ENCODE measurements at places on chromosomes 12 and 14.

- DNase-seq = no peak
These were observed 59.1 kb upstream of the GALNT9 start for GRCh38 chr12:132388379-132389015.

GRCh38 chr12:57213058-57213715 lies 3.4 kb upstream of the NXPH4 start:
- DNase-seq = peak; percentile 94

GRCh38 chr14:95137164-95137803 lies 20.0 kb downstream of the DICER1 start:
- no peak for DNase-seq

- peak; percentile 19 for DNase-seq
These were observed 108.1 kb upstream of the G2E3 start for GRCh38 chr14:30450631-30451545.

GRCh38 chr12:124852911-124853427 lies 10.7 kb downstream of the SCARB1 start:
- no peak for DNase-seq

DNA sequence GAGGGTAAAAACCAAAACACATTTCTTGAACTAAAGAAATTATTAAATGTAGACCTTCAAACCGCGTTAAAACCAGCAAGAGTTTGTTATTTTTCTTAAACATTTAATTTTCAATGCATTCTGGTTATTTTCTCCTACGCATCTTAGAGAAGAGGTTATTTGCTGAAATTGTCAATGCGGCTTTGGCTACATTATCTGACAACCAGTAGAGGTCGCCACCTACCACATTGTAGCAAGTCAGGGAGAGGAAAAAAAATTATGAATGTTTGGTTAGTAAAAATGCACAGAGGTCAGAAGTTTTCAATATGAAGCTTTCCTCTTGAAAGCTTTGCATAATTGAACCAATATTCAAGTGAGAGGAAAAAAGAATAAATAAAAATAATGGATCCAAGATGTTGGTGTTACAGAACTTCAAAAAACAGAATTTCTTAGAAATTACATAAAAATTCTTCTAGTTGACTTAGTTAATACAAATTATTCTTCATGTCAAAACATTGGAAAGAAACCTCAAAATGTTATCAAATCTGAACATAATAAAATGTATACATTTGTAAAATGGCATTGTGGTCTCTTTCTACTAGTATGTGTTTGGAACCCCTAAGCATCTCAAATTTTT lies 159.4 kb upstream of the TMTC2 start:
- DNase-seq = peak; percentile 86

GRCh38 chr12:76901628-76902380 lies 23.0 kb upstream of the CSRP2 start:
- no peak for DNase-seq

DNA sequence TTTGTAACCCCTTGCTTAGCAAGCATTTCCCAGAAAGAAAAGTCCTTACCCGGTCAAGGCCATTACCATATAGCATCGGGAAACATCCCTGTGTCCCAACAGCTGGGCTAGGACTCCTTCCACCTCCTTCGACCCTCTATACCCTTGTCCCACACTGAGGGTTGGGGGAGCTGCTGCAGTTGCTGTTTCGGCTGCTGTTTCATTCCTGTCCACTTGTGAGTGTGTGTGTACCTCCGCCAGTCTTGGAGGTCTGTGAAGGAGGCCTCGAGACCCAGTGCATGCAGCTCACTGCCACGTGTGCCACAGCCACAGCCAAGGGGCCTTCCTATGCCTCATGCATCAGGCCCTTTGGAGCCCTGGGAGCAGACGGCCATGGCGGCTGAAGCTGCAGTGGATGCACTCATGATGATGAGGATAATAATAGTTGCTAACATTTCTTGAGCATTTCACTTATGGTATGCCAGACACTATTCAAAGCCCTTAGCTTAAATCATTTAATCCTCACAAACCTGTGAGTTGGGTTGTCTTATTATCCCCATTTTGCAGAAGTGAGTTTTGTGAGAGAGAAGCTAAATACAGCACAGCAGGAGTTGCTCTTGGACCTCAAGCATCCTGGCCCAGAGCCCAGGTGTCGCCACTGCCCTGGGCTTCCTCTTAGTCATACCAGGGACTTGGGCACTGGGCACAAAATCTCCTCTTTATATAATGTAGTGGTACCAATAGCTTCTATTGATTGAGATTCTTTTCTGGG lies 156.5 kb downstream of the PRKCH start:
- DNase-seq = peak; percentile 56

DNA sequence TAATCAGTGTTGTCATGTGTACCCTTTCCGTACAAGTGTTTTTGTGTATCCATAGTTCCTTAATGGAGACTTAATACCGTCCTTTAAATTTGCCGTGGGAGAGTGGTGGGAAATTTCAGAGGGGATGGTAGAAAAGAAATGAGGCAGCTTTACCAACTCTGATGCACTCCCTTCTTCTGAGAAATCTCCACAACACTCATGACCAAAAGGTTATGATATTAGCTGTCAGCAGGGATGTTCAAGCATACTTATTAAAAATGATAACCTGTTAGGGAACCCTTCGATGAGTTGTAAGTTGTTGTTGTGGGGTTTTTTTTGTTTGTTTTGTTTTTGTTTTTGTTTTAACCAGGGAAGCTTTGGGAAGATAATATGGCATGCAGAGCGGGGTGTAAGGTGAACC lies 12.5 kb downstream of the RAB21 start:
- DNase-seq = no peak

DNA sequence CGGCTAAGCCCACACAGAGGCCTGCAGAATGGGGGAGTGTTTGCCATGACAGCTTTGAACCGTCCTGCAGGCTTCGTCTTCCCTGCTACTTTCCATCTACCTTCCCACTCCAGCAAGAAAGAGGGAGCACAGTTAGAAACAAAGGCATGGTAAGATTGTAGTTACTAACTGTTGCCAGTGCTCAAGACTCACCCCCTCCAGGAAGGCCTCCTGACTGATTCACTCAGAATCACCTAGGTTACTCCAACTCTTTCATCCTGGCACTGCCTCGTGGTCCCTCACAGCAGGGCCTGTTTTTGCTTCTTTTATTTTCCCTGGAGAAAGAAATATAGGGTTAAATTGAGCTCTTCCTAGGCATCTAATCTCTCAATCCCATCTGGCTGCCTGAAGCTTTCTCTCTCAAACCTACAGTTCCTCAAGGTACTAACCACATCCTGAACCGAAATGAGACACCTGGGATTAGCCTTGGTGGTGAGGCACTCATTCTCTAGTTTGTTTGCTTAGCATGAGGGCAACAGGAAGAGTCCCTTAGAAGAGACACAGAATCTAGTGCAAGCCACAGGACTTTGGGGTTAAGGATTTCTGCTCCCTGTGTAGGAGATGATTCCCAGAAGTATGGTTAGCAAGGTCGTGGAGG lies 7.8 kb downstream of the GALNT6 start:
- DNase-seq = no peak

Measured in adipocyte (in vitro differentiated cells).